Hematopoietic multipotent progenitor cell (in vitro differentiated cells): ENCODE measurements at places on chromosomes 5 and 9.

DNA sequence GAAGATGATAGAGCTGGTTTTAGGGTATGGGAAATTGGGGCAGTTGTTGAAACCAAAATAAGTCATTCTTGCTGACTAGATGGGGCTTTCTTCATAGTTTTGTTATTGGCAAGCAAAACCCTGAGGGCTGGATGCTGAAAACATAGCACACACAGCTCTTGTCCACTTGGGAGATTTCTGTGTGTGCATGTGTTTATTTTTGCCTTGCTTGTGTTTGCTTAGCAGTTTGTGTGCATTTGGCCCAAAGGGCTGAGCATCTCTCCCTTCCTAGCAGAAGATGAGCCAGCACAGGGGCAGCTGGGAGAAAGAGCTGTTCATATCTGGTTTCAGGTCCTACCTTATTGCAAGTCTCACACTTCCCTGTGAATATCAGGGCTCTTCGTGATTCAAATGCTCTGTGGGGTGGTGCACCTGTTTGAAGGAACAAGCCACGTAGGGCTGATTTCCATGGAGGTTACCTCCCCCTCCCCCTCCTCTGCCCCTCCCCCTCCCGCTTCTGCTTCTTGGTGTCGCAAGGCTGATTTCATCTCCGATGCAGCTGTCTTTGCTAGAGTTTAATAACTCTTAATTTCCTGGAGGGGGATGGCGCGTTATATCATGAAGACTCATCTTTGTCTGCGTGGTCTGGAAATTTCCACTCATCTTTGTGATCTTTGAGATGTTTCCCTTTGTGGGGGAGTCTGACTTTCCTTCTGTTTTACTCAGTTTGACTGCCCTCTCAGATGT lies 296.5 kb downstream of the ARHGAP26 start:
- no peak for DNase-seq

GRCh38 chr9:82081496-82081895 lies 92.9 kb downstream of the SPATA31D1 start:
- DNase-seq: no peak

- DNase-seq: no peak
Observed at GRCh38 chr5:73974871-73975360, 348.9 kb downstream of the ARHGEF28 start.

DNA sequence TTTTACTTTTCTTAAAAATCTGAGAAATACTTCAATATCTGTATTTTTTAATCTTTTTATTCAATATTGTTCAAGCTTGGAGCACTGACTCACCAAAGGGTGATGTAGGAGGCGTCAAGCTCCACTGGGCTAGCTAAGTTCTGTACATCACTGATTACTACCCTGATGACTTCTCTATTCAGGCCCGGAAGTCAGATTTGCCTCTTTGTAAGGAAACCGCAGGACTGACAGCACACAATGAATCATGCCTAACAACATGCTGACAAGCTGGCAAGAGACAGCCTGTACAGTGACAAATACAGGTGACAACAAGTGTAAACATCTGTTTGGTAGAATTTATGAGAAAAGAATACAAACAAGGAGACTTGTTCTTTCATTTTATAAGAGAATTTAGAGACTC lies 627.9 kb upstream of the RORB start:
- DNase-seq: no peak

- DNase-seq: no peak
Observed at GRCh38 chr5:58318468-58318867, 141.4 kb downstream of the PLK2 start.

GRCh38 chr5:116750631-116751580 lies 176.3 kb upstream of the SEMA6A start:
- no peak for DNase-seq

GRCh38 chr9:129983891-129984290 lies 59.1 kb downstream of the FNBP1 start:
- DNase-seq: no peak

DNA sequence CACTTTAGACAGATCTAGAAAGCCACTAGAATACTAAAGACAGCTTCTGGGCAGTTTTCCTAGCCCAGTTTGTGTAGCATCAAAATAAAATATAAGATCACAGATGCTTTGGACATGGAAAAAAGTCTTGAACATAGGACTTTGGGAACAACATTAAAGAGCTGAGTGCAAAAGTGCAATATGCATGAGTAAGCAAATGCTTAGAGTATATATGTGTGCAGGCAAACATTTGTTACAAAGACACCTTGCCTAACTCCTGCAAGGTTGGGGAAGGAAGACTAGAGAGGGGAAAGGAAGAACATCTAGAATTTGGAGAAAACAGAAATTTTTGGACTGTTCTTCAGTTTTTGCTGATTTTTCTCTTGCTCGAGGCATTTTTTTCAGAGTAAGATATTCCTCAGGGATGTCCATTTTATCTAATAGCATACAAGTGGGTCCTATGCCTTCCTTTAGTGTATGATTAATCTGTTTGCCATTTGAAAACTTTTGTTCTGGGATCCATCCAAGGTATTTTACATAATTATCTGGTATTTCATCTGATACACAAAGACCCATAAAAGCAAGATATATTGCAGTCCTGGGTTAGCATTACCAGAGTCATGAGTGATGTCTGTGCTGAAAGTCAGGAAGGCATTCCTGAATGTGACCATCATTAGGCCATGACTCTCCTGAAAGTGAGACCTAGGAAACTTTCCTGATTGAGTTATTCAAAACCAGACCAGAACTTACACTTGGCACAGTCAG lies 142.0 kb upstream of the RGMB start:
- no peak for DNase-seq

- no peak for DNase-seq
Observed at GRCh38 chr5:89028595-89029285, 145.8 kb upstream of the MEF2C start.
